NK-92 treated with Interleukin-12 subunit alpha and Interleukin-12 subunit beta, amount 100 ng/mL, for 24 hours (cell line): ENCODE measurements at places on chromosomes 4 and X.

DNA sequence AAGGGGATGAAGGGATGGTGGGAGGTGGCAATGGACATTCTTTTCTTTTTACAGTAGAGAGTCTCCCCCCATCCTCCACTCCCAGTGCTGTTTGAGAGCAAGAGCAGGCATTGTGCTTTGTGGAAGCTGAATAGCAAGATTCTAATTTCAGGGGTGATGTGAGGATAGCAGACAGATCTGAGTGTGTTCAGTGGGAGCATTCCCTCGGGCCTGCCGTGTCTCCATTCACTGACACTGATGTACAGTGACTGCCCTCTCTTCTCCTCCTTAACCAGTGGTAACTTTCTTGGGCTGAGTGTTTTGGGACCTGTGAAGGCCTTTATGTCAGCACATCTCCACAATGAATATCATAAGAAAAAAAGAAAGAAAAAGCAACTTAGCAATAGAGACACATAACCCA, 396.6 kb upstream of the RPS6KA3 start:
- DNase-seq: no peak

GRCh38 chr4:14277505-14277904, 650.0 kb upstream of the BOD1L1 start:
- DNase-seq: no peak

- DNase-seq: no peak
Measured at GRCh38 chr4:78298618-78299017, 241.5 kb downstream of the FRAS1 start.

DNA sequence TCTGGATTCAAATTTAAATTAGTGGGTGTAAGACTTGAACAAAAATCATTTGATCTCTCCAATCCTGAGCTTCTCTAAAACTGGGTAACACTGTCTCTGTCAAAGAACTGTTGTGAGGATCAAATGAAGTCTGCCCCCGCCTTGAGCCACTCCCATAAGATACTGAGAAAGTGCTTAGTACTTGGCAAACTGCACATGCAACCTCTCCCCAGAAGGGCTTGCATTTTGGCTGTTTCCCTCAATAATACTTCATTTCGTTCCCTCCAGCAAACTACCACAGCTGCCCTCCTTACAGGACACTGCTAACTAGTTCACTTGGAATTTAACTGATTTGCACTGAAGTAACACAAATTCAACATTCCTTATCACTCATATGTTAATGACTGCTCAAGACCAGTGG, 79.8 kb downstream of the APBB2 start:
- DNase-seq: no peak

DNA sequence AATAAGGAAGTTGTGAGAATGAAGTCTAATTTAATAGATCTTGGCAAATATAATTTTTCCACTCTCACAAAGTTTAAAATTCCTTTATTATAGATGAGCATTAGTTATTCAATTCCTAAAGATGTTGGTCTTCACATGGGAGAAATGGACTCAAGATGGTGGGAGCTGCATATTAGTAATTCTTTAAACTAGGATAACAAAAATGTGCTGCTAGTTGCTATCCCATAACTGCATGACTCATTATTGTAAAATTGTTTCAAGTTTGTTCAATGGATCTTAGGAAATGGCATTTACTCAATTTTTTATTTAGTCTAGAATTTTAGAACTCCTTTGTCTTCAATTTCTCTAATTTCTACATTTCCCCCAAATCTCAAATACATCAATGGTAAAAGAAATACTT, 155.8 kb downstream of the ATP10D start:
- DNase-seq: no peak

DNA sequence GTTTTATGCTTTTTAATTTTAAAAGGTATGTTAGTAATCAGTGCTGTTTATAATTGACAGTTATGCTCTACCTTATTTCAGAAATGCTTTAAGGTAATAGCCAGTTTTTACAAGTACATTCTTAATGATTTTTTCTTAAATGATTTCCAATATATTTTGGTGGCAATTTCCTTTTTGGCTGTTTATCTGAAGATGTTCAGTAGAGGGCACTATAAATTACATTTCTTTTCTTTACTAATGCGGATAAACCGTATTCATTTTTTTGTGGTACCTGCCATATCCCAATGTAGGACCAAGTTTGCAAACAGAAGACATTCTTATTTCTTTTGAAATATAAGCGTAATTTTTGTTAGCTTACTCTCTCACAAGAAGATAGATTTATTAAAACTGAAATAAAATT, 65.4 kb downstream of the CCKAR start:
- DNase-seq: no peak

- DNase-seq: no peak
Measured at GRCh38 chrX:130049821-130050220, 60.5 kb downstream of the ELF4 start.

- no peak for DNase-seq
Measured at GRCh38 chr4:56416349-56416748, 19.1 kb downstream of the PPAT start.

- DNase-seq: no peak
Measured at GRCh38 chr4:27947302-27947701, 1086.7 kb downstream of the STIM2 start.

- no peak for DNase-seq
Measured at GRCh38 chrX:96566878-96567277, 117.8 kb upstream of the DIAPH2 start.

DNA sequence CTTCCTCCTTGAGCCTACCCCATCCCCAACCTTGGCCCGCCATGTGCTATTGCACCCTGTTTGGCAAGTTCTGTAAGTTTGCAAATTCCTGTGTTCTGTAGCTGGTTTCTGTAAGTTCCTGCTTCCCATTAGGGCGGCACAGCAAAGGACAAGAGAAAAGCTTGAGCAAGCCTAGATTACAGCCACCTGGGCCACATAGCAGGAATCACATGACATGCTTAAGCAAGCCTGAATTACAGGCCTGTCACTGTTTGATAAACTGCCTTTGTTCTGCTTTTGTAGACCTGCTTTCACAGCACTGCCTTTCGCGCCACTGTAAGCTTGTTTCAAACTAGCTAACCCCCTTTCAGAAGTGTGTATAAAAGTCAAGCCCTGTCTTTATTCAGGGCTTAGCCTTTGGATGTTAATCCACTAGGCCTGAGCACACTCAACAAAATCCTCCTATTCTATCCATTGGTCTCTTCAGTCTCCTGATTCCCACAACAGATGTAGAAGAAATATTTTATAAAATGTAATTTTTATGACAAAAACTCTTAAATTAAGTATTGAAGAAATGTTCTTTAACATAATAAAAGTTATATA, 906.8 kb upstream of the NDST4 start:
- no peak for DNase-seq
